ENCODE measurements at places on chromosomes 12 and 14.

DNA sequence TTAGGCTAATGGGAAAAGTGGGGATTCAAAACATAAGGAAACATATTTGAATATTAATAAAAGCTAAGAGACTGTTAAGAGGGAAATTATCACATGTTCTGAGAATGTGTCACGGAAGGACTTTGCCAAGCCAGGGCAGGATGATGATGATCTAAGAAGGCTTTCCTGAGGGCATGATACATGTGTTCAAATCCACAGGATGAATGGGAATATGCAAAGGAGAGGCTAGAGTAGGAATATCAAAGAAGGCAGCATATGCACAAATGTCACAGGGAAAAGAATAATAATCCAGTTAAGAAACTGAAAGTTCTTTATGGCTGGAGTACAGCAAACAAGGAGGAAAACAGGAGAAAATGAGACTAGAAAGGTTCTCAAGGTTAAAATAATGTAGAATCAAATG is 107.0 kb downstream of the PTPRO start:
- DNase-seq = no peak

DNA sequence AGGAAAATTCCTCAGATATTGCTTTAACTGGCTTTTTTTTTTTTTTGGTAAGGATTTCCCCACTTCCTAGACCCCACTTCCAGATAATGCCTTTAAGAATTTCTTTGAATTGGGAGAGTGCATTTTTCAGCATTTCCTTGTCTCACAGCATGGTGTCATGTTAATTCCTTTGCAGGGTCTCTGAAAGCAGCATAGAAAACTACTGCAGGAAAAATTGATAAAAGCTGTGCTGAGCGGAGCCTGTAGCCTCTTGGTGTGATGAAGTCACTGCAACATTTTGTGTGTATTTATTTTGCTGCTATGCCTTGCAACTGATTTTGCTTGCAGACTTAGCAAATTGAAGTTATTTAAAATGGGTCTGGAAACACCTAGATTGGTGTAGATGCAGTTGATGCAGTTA is 2.7 kb downstream of the ANO4 start:
- no peak for DNase-seq

DNA sequence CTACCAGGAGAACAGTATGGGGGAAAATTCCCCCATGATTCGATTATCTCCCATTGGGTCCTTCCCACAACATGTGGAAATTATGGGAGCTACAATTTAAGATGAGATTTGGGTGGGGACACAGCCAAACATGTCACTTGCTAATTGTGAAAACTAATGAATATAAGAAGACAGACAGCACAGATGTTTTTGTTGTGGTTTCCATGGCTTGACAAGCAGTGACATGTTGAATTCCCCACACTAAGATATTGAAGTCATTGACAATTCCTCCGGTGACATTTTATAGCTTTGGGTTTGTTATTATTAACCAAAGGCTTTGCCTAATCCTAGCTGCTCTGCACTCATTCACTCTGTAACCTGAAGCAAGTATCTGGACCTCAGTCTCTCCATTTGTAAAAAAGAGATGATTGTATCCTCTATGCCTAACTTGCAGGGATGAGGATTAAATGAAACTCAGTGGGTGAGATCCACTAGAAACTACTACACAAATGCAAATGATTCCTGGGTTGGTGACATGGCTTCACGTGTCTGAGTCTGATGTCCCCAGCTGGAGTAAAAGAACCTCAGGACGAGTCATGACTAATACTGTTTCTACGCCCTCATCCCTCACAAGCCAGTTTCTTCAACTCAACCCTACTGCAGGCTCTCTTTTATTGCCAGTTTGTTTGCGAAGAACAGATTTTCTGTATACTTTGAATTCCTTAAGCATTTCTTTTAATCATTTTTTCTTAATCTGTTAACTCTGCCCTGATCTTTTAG is 71.6 kb downstream of the ASCL1 start:
- no peak for DNase-seq

DNA sequence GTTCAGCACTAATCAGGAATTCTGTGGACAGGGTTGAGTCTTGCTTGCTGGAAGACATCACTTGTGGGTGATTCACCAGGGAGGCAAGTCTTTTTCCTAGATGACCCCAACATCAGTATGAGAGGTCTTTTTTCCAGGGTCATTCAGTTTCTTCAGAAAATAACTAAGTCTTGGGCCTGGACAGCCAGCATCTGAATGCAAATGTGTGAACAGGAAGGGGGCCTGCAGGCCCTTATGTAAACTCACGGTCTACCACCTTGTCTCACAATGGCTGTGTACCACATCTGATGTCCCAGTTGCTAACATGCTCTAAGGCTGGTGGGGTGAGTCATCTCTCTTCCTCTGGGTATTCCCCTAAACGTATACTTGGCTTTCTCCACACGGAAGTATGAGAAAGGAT is 79.2 kb downstream of the HECTD4 start:
- DNase-seq = peak; percentile 34

DNA sequence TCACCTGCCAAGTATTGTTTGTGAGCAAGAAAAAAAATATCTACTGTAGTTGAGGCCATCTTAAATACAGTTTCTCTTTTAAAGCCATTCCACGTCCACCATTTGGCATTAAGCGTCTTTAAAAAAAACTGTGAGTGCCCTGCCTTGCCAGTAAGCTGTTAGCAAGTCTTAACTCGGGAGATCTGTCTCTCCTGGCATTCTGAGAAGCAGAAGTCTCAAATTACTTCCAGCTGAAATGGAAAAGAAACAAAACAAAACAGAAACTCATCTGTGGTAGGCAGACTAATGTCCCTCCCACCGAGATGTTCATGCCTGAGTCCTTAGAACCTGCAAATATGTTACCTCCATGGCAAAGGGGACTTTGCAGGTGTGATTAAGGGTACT is 126.2 kb downstream of the CRADD start:
- DNase-seq = peak; percentile 42

GRCh38 chr12:94128280-94128679 is 20.1 kb upstream of the PLXNC1 start:
- DNase-seq = no peak

DNA sequence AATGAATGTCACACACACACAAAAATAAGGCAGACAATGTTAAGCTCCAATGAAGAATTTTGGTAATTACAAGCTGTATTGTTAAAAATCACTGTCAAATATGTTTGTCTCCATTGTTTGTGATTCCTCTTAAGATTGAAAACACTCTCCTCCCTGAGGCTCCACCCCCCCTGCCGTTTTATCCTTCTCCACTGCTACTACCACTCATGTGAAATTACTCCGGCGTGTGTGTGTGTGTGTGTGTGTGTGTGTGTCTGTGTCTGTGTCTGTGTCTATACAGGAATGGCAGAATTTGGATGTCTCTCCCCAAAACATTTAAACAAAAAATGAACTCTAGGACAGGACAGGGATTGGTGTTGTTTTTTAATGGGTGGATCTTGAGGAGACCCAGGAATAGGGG is 365.1 kb upstream of the DIO2 start:
- DNase-seq = no peak

DNA sequence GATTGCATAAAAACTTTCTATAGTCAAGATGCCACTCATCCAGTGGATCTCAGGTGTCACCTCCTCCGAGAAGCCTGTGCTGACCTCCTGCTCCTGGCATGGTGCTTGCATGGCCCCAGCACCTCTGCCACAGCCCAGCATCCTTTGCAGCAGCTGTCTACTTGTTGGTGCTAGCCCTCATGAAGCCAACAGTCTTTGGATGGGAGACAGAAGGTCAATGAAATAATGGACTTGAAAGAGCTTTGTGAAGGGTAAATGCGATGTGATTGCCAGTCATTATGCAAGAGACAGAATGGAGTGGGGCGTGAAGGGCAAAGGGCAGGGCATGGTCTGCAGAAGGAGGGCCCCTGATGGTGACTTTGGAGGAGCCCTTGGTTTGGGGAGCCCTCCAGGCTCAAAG is 63.0 kb upstream of the CLMN start:
- DNase-seq = no peak

DNA sequence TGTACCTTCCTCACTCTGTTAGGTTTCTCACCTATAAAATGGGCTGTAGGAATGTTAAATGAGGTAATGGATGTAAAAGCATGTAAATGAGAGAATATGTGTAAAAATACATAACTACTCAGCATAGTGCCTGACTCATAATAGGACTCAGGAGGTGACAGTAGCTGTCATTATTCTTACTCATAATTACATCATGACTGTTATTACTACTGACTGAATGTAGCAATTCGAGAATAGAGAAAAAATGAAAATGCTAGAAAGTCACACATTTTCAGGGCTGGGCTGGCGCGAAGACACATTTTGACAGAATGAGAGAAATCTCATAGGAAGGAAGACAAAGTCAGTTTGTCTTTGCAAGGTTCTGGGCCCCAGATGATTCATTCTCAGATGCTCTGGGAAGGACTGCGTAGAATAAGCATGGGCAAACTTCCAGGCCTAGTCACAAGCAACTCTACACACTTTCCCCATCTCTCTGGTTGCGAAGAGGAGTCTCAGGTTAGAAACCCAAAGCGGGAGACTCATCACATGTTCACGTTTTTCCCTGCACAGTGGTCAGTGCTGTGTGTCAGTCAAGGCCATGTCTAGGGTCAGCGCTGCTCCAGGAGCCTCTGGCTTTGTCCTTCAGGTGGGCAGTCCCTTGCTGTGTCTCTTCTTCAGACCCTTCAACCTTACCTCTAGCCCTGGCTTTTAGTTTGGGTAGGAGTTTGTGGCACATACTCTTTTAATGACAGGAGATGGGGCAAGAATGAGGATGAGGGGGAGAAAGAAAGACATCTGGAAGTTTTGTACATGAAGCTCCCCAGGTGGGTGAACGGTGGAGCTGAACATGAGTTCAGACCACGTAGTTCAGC is 8.4 kb downstream of the GPRC5A start:
- DNase-seq = peak; percentile 55

GRCh38 chr12:38983117-38983571 is 77.8 kb upstream of the CPNE8 start:
- DNase-seq = no peak

DNA sequence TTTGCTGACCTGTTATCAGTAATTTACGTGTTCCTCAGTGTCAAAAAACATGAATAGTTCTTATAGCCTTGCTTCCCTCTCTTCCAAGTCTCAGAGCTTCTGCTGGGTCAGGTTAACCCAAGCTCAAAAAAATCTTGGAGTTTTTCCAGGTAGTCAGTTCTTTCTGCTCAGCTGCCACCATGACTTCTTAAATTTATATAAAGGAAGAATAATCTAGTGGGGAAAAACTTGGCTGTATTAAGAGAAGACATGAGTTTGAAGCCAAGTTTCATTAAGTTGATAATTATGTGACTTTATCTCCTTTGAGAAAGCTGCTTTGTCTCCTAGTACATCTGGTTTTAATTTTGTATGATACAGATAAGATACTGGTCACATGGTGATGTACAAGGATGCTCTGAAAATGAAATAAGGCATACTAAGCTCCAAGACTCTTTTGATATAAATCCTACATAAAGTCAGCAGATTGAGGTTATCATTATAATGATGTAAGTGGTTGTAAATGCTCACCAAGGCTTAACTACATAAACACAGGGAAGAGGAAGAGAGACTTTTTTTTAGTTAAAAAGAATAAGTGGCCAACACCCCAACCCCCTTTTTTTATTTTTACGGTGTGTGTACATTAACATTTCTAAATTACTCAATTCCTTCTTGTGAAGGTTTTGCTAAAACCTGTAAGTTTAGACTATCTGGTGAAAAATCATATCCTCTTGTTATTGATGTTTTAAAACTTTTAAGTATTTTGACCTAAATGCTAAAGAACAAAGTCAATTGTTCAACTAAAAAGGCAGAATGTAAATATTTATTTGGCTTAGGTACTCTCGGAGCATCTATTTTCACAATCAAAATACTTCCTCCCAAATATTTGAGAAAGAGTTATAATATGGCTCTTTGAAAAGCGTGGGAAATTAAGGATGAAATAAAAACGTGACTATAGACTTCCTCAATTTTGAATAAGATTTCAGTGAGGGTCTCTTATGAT is 84.1 kb upstream of the SLC38A2 start:
- no peak for DNase-seq

GRCh38 chr12:79635676-79636075 is 55.1 kb downstream of the PAWR start:
- DNase-seq = no peak

DNA sequence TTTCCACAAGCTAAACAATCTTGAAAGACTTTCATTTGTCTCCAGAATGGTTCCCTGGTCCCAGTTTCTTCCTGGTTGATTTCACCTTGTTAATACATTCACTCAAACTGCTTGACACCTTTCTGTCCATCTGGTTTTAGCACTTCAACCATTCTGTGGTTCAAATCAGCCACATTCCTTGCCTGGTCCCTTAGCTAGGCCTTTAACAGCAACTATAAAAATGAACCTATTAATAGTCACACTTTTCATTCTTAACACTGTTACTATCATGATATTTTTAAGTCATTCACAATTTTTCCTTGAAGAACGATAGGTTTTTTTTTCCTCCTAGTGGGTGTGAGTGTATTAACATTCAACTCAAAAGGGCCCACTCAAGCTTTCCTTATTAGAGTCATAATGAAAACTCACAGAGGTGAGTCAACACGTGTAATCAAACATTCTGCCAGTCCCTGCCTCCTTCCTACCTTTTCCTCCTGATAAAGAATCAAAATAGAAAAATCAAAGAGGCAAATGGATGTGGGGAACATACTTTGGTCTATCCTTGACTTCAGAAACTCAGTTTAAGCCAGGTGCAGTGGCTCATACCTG is 34.4 kb upstream of the CCNT1 start:
- no peak for DNase-seq

GRCh38 chr12:52235001-52235764 is 2.1 kb downstream of the KRT7 start:
- DNase-seq = no peak

GRCh38 chr12:19671695-19672094 is 232.4 kb downstream of the AEBP2 start:
- DNase-seq = no peak

DNA sequence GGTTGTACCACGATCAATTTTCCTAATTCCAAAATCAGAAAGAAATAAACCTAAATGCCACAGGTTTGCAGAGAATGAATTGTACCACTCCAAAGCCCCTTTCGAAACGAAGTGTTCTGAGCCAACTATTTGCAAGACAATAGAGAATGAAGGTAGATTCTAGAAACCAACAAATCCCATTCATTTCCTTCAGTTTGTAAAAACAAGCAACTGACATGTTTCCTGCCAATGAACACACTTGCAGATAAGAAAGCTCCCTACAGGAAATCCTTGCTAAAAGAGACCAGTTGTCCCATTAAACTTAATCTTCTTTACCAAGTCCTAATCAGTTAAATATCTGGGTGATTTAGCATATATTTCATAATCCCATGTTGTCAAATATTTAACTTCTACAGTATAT is 198.4 kb upstream of the FOXN3 start:
- no peak for DNase-seq

GRCh38 chr12:114735011-114735410 is 51.0 kb upstream of the TBX3 start:
- DNase-seq = no peak

- DNase-seq = no peak
These were observed 1.4 kb upstream of the RNASE10 start for GRCh38 chr14:20503898-20504297.

DNA sequence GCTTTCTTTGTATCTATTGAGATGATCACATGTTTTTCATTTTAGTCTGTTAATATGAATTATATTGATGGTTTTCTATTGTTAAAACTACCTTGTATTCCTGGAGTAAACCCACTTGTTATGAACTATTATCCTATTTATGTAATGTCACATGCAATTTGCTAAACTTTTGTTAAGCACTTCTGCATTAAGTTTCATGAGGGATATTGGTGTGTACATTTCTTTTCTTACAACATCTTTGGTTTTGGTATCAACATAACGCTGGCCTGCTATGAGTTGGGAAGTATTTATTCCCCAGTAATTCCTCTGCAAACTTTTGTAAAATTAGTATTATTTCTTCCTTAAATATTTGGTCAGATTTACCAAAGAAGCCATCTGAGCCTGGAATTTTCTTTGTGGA is 46.5 kb upstream of the AMIGO2 start:
- no peak for DNase-seq

All from AG08396 (cell line).